Stimulated activated CD8-positive, alpha-beta memory T cell treated with anti-CD3 and anti-CD28 coated beads, Interleukin-4, amount 100 ng/mL, for 4 hours (primary cell): ENCODE measurements at places on chromosomes 7 and 10.

- DNase-seq, result no peak
Measured at GRCh38 chr7:78178319-78178718, 379.7 kb downstream of the PHTF2 start.

GRCh38 chr7:111743244-111743847 is 181.1 kb upstream of the IMMP2L start:
- no peak for DNase-seq

- DNase-seq, result no peak
Measured at GRCh38 chr10:105370692-105371091, 729.6 kb downstream of the SORCS3 start.

GRCh38 chr10:51699475-51700227 is at the start of gene CSTF2T:
TSS of gene CSTF2T (minus strand) at chr10:51699595. CDS start at chr10:51699549, 46 bp downstream.
- DNase-seq, result peak; percentile 87

DNA sequence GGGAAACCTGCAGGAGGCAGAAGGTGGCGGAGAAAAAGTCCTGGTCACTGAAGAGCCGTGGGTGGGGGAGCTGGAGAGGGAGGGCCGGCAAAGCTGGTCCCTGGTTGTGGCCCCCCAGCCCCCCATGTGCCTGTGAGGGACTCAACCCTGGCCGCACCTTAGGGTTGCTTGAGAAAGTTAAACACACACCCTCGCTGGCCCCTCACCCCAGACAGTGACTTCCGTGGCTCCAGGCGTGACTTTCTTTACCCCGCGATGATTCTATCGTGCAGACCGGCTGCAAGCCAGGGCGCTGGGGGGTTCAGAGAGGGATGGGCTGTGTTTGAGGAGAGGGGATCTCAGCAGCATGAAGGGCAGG is 447.6 kb upstream of the FOXK1 start:
- no peak for DNase-seq

DNA sequence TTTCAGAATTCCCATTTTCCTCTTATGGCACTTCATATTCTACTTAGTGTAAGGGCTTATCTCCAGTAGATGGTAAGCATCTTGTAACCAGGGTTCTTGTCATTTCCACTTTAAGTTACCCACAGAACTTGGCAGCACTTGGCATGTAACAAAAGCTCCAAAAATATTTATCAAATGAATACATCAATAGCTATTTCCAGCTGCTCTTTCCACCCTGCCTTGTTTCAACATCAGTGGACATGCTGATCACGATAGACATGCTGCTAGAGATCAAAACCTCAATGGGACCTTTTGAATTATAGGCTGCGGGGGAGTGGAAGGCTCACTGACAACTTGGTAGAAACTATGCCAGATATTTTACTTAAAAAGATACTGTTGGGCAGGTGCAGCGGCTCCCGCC is 32.9 kb downstream of the HOXA1 start:
- DNase-seq, result no peak

- DNase-seq, result no peak
Measured at GRCh38 chr10:67550838-67551402, 145.1 kb downstream of the CTNNA3 start.

GRCh38 chr7:107047902-107048782 is 3.6 kb downstream of the PRKAR2B start:
- DNase-seq, result no peak

GRCh38 chr7:97317575-97317974 is 200.1 kb downstream of the SDHAF3 start:
- DNase-seq, result no peak

- DNase-seq, result no peak
Measured at GRCh38 chr7:107408349-107408748, 61.5 kb upstream of the GPR22 start.

DNA sequence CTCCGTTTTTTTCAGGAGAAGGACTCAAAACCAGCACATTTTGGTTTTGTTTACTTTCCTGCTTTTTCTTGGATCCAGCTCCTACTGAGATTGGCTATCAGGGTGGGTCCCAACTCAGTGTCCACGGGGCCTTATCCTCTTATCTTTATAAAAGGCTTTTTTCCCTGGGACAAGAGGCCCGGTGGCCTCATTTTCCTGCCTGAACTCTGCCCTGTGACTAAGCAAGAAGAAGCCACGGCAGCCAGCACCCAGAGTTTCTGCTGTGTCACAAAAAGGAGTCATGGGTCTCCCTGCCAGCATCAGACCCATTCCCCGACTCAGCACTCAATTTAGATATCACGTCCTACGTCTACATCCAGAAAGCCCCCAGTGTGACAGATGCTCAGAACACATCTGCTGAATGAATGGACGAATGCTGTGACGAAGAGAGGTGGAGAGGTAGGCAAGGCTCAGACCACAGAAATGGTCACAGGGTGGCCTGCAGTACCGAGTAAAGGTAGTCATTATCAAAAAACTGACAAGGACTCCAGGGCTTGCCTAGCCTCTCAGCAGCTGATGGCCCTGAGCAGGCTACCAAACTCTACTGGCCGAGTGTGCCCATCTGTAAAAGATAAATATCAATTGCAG is 16.7 kb downstream of the DLG5 start:
- DNase-seq, result no peak

GRCh38 chr10:5760515-5760914 is 52.7 kb downstream of the GDI2 start:
- DNase-seq, result no peak

DNA sequence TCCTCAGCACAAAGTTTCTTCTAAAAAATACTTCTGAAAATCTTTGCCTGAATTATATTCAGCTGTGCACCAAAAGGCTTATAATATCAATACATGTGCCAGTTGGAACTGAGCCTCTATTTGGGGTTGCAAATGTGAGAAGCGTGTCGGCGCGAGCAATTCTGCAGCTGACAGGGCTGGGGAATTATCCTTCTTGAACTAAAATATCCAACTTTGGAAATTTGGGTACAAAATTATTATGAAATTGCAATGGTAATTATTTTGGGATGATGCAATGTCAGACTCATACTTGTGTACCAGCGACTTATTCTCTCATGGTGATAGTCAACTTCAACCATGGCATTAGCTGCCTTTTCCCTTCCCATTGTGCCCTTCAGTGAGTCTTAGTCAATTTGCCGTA is 507.0 kb upstream of the KLF6 start:
- DNase-seq, result no peak
